Pulmonary artery endothelial cell (primary cell): ENCODE measurements at places on chromosomes 7 and 10. TPM values are rescaled to one million over a fixed set of nuclear protein-coding genes. Genes with fewer than 3 reads are reported as not detected.

Gene THNSL1
- total RNA-seq = 2.7 and 4.0 TPM in 2 replicates

Gene H2BK1
- total RNA-seq = not detected in 2 replicates

Gene IFIT1
- 3.6 and 3.8 TPM in 2 replicates for total RNA-seq

Gene AKR1B15
- not detected in 2 replicates for total RNA-seq

Gene TMEM72
- total RNA-seq = not detected in 2 replicates

Gene KIF11
- 21.3 and 35.3 TPM in 2 replicates for total RNA-seq

Gene CCL24
- not detected in 2 replicates for total RNA-seq

Gene NPTX2
- total RNA-seq = 0.26 and 0.74 TPM in 2 replicates
